ENCODE measurements at places on chromosomes 4 and X.

- no peak for ATAC-seq
Measured at GRCh38 chrX:31893525-31893924, 821.7 kb upstream of the FTHL17 start.

GRCh38 chrX:71540801-71541200 is 7.9 kb downstream of the OGT start:
- ATAC-seq = no peak

DNA sequence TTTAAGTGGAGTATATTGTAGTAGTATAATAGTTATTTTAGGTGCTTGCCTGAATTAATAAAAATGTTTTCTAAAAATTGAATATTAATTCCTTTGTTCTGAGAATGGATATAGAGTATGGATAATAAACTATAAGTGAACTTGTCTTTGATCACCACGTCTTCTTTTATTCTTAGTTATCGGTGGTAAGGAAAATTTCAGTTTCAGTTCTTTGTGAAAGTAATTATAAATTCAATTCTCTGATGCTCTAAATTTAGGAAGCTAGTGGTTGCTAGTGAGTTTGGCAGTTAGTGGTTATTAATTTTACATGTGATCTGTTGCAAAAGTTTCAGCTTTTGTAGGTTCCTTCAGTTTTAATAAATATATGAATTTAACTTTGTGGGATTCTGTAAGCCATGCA is 30.8 kb downstream of the MRPL1 start:
- ATAC-seq = no peak

DNA sequence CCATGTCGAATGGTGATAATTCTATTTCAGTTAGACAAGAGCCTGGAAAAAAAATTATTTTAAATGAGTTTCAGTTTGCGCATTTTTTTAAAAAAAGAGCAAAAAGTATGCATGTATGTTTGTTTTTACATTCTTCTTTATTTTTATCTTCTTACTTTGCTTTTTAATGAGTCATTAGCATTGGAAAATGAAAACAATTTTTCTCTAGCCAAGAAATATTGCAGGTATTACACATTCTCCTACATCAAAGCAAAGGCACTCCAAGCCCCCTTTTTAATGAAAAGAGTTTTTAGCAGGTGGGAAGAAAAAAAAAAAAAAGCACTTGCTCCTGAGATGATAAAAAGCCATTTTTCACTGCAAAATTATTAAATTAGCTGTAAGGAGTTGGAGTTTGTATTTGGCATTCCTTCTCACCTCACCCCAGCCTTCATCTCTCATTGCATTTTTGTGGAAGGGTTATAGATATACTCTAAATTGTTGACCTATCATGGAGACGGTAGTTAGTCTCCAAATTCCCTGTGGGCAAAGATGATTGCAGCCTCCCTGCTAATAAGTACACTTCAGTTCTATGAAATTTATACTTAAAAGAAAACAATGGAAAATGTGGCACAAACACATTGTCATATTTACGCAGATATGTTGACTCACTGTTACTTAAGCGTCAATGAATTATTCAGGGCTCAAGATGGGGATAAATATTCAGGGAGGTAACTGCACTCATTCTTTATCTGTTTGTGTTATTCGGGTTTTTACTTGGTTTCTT is 43.8 kb downstream of the PALLD start:
- ATAC-seq = no peak

GRCh38 chr4:89111833-89112563 is 665 bp downstream of the TIGD2 start:
- ATAC-seq = no peak

DNA sequence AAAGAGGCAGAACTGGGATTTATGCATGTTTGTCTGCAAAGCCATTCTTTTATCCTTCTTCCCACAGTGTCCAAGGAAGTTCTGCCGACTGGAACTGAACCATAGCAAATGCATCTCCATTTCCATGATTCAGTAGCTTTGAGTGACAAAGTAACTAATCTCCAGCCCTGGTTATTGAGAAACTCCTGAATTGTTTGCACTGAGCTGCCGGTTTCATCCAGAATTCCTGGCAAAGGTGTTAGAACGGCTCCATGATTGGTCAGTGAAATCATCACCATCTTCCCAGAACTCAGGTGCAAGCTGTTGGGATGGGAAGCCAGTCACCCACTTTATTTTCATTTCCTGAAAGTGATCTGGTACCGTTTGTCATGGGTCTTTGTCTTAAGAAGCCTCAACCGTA is 47.0 kb upstream of the SLC34A2 start:
- ATAC-seq = no peak

DNA sequence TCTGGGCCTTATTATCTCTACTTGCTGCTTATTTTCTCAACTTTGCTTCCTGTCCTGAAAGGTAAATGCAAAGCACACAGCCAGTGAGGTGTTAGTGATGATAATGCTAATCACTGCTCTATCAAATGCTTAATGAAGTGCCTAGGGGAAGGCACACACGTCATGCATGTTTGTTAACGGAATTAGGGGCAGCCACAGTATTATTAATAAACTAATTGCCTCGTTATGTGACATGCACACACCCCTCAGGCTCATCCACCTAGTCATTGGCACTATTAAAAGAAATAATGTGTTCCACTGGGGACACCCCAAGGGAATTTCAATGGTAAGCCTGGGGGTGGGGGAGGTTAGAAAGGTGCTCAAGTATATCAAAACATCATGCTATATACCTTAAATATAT is 125.2 kb downstream of the GUCY2F start:
- ATAC-seq = no peak

GRCh38 chrX:4094926-4095325 is 381.5 kb upstream of the PRKX start:
- no peak for ATAC-seq

GRCh38 chr4:40972722-40973121 is 223.0 kb downstream of the NSUN7 start:
- no peak for ATAC-seq
